ENCODE measurements at places on chromosomes 1 and 21.

GRCh38 chr1:94527447-94528031 is 14.0 kb downstream of the F3 start:
- DNase-seq = peak; percentile 64

GRCh38 chr1:45753248-45754037 is 3.0 kb upstream of the IPP start:
- no peak for DNase-seq

- no peak for DNase-seq
Measured at GRCh38 chr1:103162360-103162759, 54.0 kb upstream of the COL11A1 start.

- DNase-seq = no peak
Measured at GRCh38 chr1:10773376-10773775, 23.1 kb downstream of the CASZ1 start.

Measured in MCF 10A (cell line).